Bone marrow (tissue), 2 donors: ENCODE measurements at places on chromosomes 6 and 20.

GRCh38 chr6:328136-328670 lies 35.9 kb downstream of the DUSP22 start:
- DNase-seq, result no peak

DNA sequence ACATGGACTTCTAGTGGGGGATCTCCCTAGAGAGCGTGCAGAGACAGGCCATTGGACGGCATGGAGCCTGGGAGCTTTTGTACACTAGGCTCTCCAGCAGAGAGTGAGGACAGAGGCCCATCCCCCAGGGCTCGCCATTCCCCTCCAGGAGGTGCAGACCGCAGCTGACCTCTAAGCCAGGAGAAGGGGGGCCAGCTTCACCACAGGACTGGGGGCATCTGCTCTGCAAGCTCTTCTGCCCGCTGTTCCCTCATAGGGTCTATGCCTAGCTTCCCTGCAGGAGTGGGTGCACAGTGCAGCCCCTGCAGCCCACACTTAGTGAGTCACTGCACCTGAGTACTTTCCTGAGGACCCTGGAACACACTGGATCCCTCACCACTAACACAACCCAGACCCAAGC lies 94.4 kb downstream of the FHL5 start:
- no peak for DNase-seq

- no peak for DNase-seq
Measured at GRCh38 chr6:30260036-30260504, 46.9 kb upstream of the TRIM26 start.

DNA sequence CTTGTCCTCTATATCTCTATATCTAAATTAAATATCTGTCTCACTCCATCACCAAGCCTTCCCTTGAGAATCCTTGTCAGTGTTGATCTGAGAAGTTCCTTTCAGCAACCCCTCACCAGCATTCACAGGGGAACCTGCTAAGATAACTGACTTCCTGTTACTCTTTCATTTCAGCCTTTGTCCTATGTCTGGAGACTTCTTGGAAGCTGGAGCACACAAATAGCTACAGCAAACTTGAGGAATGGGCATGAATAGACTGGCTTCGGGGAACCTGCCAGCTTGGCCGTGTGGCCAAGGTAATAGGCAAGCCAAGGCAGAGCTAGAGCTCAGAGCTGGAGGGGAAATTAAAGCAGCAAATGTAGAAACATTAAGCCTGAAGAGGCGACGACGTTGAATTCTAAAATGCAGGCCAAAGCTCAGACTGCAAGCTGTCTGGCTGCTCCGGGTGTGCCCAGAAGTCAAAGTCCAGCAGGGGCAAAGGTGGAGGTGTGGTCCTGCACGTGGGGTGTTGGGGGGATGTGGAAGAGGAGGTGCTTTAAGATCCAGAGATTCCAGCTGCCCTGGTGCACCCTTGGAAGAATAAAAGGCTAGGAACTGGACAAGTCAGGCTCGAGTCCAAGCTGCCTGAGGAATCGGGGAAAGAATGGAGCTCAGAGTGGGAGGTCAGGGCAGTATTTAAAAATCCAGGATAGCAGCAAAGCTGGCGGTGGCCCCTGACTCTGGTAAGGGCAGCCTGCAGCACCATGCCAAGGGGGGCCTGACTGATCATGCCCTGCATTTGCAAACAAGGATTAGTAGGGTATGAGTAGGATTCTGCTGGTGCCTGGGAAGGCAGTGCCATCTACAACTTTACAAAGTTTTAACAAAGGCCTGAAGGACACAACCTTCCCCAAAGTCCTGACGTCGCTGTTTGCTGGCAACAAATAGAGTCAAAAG lies 185.0 kb upstream of the SGK1 start:
- no peak for DNase-seq

DNA sequence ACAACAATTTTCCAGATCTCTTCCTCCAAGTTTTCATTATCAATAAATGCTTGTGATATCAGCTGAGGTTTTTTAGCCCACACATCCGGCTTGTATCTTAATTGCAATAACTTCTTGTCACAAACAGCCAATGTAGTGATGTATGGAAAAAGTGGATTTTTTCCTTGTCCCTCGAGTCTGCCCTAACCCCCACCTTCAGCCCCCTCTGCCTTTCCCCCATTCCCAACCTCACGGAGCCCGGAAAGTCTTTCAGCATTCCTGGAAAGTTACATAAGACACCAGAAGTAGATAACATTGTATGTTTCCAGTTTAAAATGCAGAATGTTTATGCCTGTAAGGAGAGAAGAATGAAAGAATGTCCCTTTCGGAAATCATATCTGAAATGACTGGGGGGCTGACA lies 179.2 kb upstream of the PHACTR1 start:
- no peak for DNase-seq

DNA sequence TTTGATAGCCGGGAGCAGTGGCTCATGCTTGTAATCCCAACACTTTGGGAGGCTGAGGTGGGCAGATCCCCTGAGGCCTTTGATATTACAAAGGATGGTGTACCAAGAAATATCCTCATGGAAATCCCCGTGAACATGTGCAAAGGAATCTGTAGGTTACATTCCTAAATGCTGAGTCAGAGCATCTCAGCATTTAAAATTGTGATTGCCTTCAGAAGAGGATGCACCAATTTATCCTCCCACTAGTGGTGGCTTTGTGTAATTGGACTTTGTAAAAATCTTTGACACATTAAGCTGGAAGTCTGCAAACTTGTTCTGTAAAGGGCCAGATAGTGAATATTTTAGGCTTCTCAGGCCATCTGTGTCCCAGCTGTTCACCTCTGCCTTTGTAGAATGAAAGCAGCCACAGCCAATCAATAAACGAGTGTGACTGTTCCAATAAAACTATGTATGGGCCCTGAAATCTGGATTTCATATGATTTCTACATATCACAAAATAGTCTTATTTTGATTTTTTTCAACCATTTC lies 11.8 kb downstream of the TMEM14B start:
- DNase-seq, result no peak

DNA sequence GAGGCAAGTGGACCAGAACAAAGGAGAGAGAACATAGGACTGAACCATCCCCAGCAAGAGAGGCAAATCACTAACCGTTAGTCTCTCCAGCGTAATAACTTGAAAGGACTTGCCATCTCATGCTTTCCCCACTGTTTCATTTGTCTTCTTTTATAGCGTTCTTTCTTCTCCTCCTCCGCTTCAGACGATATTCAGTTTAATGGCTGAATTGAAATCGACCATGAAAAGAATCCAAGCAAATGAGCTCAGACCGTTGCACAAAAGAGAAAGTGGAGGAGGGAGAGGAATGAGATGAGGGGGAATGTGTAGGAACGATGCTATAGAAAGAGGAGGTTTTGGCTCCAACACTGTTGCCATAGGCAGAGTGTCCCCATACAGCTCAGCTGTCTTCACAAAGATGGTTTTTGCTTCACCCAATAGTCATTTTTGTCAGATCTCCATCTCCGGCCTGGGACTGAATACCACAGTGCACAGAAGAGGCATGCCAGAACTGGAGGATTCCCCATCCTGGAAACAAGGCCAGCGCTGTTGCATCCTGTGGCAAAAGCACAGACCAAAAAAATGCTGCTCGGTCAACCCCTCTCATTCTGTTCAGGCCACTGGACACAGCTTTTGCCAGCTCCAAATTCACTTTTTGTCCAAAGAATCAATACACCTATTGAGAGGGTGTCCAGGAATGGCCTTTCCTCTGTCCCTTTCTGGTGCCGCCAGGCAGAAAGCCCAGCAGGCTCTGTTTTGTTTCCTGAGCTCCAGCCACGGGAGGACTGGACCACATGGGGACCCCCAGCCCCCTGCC lies 176.1 kb downstream of the ID4 start:
- no peak for DNase-seq

GRCh38 chr6:128491610-128492206 lies 28.7 kb downstream of the PTPRK start:
- DNase-seq, result no peak

- no peak for DNase-seq
Measured at GRCh38 chr6:75268988-75269354, 15.6 kb downstream of the TMEM30A start.

- DNase-seq, result peak; percentile 1
Measured at GRCh38 chr20:11676630-11677287, 240.9 kb upstream of the BTBD3 start.

GRCh38 chr6:134235937-134236751 lies 81.8 kb downstream of the SGK1 start:
- peak; percentile 94 for DNase-seq

- no peak for DNase-seq
Measured at GRCh38 chr6:43765776-43766499, 4.1 kb upstream of the VEGFA start.

DNA sequence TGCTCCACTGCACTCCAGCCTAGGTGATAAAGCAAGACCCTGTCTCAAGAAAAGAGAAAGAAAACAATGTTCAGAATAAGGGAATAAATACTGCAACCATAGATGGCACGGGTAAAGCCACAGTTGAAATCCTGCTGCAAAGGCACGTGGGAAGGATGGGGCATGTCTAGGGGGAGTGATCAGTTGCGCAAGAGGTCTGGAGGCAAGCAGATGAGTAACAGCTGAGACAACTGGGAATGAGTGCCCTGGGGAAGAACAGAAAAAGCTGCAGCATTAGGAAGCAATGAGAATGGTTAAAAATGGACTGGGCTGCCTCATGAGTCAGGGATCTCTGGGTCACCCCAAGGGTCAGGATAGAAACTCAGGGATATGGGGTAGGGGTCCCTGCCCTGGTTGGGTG lies 96.3 kb downstream of the GMPR start:
- peak; percentile 56 for DNase-seq

DNA sequence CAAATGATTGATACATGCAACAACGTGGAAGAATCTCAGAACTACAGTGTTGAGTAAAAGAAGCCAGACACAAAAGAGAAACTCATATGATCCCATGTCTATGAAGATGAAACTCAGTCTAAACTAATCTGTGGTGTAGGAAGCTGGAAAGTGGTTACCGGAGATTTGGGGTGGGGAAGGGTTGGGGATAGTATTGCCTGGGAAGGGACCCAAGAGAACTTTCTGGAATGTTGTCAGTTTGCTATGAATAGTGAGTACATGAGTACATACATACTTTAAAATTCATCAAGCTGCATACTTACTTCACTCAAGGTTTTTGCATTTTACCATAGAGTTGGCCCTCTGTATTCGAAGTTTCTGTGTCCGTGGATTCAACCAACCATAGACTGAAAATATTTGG lies 106.0 kb downstream of the SAMD5 start:
- no peak for DNase-seq

DNA sequence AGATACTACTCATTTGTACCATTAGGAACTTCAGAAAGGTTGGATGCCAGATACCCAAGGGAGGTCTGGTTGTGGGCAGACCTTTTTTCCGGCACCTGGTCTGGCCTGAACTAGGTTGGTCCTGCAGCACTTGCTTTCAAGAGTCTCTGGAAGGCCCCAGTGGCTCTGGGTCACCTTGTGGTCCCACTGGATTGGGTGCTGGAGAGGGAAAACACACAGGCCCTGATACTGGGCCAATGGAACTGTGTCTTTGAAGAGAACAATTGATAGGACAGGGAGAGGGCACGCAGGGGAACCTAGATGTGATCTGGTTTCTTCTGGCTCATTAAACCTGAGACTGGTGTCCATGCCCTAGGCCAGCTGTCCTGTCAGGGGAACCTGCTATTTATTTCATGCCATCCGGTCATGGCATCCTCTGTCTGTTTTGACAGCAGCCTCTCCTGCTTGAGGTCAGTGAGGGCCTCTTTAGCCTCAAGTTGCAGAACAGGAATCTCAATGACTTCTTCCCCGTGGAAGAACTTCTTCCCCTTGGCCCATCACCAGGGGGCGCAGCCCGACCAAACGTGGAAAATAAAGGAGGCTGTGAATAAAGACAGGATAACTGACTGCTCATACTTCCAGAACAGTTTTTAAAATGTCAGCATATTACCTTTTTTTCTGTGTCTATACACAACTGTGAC lies 25.0 kb downstream of the TAF8 start:
- DNase-seq, result no peak

- no peak for DNase-seq
Measured at GRCh38 chr6:50264995-50265571, 215.4 kb upstream of the DEFB112 start.
